Bronchial smooth muscle cell (primary cell): ENCODE measurements at places on chromosomes 13 and 19. TPM values are rescaled to one million over a fixed set of nuclear protein-coding genes. Genes with fewer than 3 reads are reported as not detected.

ASPDH gene
- total RNA-seq = not detected in 2 replicates

PRR22 gene
- 0.09 and 0.16 TPM in 2 replicates for total RNA-seq

SIGLEC9 gene
- total RNA-seq = under 0.01 TPM in 1 of 2 replicates, not detected in the other

ZNF844 gene
- total RNA-seq = 6.6 and 6.8 TPM in 2 replicates

CGB5 gene
- 0.16 TPM in 1 of 2 replicates, not detected in the other for total RNA-seq

B3GNT3 gene
- not detected in 2 replicates for total RNA-seq

NKG7 gene
- not detected in 2 replicates for total RNA-seq

TMEM238 gene
- 0.16 TPM in 1 of 2 replicates, not detected in the other for total RNA-seq

CLEC4G gene
- total RNA-seq = not detected in 2 replicates
